ENCODE measurements at places on chromosomes 2 and 18. TPM values are rescaled to one million over a fixed set of nuclear protein-coding genes. Genes with fewer than 3 reads are reported as not detected.

GRCh38 chr2:1607236-1607920 lies 136.9 kb downstream of the PXDN start:
- no peaks in the 10 kb centered on the region for H3K36me3 ChIP-seq
- no peaks in the 10 kb centered on the region for H3K27me3 ChIP-seq

DNA sequence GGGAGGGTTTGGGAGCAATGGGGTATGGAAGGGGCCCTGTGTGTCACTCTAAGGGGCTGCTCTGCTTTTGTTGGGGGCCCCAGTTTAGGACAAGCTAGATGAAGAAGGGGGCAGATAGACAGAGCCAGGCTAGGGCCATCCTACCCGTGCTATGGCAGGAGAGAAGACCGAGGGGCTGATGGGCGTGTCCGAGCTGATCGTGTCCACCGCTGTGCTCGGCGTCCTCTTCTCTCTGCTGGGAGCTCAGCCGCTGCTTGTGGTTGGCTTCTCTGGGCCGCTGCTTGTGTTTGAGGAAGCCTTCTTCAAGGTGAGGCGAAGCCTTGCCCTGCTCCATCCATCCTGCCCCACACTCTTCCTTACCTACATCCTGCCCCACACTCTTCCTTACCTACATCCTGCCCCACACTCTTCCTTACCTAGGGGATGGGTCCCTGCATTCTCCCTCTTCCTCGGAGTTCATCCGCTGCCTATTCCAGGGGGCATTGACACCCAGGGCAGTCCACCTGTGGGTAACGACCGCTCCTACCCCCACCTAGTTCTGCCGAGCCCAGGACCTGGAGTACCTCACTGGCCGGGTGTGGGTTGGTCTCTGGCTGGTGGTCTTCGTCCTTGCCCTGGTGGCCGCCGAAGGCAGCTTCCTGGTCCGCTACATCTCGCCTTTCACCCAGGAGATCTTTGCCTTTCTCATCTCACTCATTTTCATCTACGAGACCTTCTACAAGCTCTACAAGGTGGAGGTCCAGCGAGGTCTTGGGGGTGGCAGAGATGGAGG lies 8.9 kb downstream of the SLC4A3 start:
- DNase-seq: no peak
- no peak overlapping the region for H3K27ac ChIP-seq
- no peaks in the 10 kb centered on the region for H3K36me3 ChIP-seq

- H3K27me3 ChIP-seq: no peaks in the 10 kb centered on the region
- H3K36me3 ChIP-seq: no peaks in the 10 kb centered on the region
- no peak for DNase-seq
- no peaks in the 10 kb centered on the region for H3K4me1 ChIP-seq
Observed at GRCh38 chr18:24238387-24238786, 99.5 kb downstream of the CABYR start.

ADRA2B gene
- total RNA-seq: 0.10 TPM

DNA sequence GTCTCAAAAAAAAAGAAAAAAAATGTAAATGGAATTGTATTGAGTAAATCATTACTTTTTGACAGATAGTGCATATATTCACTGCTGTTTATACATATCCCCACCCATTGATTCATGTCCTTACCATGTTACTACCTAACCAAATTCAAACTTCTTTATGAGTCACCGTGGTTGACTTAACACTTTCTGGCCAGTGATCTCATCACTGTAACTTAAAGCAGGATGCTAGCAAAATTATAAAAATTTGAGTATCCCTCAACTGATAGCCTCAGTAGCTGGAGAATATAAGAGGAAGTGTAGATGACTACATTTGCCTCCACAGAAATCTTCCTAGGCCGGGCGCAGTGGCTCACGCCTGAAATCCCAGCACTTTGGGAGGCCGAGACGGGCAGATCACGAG lies 13.4 kb downstream of the CNOT9 start:
- H3K4me3 ChIP-seq: no peak overlapping the region
- no peak overlapping the region for H3K27ac ChIP-seq
- DNase-seq: no peak
- no peaks in the 10 kb centered on the region for H3K27me3 ChIP-seq

- peaks cover 1% of the 10 kb centered on the region for H3K27me3 ChIP-seq
- H3K4me1 ChIP-seq: no peaks in the 10 kb centered on the region
- DNase-seq: no peak
- H3K36me3 ChIP-seq: no peaks in the 10 kb centered on the region
- H3K4me3 ChIP-seq: no peak overlapping the region
Observed at GRCh38 chr2:10835052-10835970, 22.7 kb upstream of the PDIA6 start.

- H3K36me3 ChIP-seq: peaks cover 15% of the 10 kb centered on the region
- no peak for DNase-seq
- no peak overlapping the region for H3K4me3 ChIP-seq
- no peaks in the 10 kb centered on the region for H3K27me3 ChIP-seq
- H3K27ac ChIP-seq: peak overlapping the region; percentile 49
Observed at GRCh38 chr2:230457073-230457768, 41.2 kb downstream of the SP100 start.

DNA sequence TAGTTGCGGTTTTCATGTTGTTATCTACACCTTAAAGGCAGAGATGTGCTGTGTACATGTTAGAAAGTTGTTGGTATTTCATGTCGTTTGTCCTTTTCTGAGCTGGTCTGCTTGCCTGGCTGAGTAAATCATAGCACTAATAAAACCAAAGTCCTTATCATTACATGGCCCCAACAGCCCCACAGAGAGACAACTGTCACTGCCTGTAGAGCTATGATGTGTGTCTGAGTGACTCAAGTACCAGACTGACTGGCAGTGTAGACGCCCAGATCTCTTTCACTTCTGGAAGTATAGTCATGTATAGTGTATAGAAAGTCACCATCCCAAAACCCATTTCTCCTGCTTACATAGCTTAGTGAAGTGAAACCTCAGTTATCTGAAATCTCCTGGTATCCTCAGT lies 4.3 kb downstream of the SOCS6 start:
- no peak for DNase-seq
- H3K4me1 ChIP-seq: peaks cover 5% of the 10 kb centered on the region
- no peaks in the 10 kb centered on the region for H3K36me3 ChIP-seq
- no peaks in the 10 kb centered on the region for H3K27me3 ChIP-seq
- H3K4me3 ChIP-seq: no peak overlapping the region

- no peaks in the 10 kb centered on the region for H3K4me1 ChIP-seq
- no peak for DNase-seq
- no peak overlapping the region for H3K27ac ChIP-seq
- no peaks in the 10 kb centered on the region for H3K36me3 ChIP-seq
- H3K4me3 ChIP-seq: no peak overlapping the region
Observed at GRCh38 chr2:188415754-188416083, 124.0 kb downstream of the GULP1 start.

SP100 gene
- total RNA-seq: 172 TPM
